ENCODE measurements at places on chromosomes 4 and X.

DNA sequence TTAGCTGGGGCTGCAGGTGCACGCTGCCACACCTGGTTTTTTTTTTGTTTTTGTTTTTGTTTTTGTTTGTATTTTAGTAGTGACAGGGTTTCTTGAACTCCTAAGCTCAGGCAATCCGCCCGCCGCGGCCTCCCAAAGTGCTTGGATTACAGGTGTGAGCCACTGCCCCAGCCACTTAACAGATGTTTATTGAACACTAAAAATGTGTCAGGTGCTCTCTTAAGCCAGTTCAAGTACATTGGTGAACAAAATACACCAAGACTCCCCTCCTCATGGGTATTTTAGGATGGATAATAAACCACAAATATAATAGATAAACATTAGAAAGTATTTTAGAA is 69.9 kb downstream of the TRAPPC11 start:
- DNase-seq = no peak

DNA sequence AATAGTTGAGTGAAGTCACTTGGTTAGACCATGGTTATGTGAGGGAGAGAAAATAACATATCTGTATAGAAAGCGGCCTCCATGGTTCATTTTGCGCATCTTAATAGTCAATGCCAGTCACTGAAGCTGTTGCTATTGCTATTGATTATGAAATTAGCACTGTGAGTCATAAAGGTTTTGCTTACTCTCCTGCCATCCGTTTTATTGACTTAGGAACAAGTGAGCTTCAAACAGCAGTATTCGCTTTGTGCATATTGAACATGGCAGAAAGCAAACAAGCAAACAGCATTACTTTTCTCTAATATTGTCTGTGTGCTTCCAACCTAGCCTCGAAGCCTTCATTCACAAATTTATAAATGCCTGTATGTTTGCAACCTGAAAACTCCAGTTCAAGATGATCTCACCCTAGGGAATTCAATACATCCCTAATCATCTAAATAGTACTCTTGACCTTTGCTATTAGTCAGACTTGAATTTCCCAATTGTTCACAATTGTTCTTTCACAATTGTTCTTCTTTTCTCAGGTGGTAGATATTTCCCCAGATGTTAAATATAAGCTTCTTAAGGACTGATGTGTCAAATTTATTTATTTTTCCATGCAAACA is 55.9 kb upstream of the GABRA2 start:
- peak; percentile 37 for DNase-seq

DNA sequence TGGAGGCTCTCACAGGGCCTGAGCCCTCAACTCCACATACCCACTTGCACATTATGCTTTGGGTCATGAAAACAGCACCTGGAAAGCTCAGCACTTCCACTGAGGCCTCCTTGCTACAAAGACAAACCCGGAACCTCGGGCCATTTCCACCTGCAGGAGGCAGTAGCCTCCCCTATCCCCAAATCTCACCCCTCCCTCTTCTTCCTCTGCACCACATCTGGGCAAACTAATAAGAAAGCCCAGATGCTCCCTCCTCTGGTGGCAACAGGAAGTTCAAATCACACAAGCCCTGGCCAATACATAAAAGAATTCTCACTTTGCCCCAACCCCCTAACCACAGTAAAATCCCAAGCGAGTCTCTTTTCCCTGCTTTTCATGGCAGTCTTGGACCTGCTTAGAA is 136.4 kb downstream of the MAPK10 start:
- peak; percentile 58 for DNase-seq

DNA sequence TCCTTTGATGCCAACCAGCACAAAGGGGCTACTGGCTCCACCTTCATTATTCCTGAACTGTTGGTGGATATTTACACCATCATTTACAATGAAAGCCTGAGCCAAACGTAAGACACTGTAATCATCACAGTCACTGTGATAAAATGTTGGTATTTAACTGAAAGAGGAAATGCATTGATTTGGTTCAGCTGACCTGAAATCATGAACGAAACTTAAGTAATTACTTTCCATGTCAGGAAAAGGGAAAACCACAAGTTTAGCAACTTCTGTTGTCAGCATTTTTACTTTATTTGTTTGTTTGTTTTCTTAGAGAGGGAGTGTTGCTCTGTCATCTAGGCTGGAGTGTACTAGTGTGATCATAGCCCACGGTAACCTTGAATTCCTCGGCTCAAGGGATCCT is 247.8 kb upstream of the FAM47A start:
- no peak for DNase-seq

DNA sequence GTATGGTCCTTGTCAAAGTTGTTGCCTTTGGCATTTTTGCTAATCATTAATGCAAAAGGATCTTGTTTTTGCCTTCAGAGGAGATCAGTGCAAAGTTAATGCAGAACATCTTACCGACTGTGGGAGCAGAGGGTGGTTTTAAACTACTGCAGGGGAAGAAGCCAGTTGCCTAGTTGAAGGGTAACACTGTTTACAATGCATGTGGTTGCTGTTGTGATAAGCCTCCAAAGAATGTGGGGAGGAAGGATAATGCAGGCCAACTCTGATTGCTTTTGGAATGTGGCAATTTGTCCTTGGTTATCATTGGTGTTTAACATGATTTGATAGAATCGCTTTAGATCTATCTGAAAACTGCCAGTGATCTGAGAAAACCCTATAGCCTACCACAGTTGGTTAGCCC is 204.3 kb upstream of the TLL1 start:
- peak; percentile 83 for DNase-seq
